ENCODE measurements at places on chromosomes 6 and 20.
A peak's percentile ranks its signal among the peaks of the same experiment; 100 is the strongest.

- DNase-seq = no peak
These were observed 79.4 kb downstream of the CHMP4B start for GRCh38 chr20:33890557-33890956.

DNA sequence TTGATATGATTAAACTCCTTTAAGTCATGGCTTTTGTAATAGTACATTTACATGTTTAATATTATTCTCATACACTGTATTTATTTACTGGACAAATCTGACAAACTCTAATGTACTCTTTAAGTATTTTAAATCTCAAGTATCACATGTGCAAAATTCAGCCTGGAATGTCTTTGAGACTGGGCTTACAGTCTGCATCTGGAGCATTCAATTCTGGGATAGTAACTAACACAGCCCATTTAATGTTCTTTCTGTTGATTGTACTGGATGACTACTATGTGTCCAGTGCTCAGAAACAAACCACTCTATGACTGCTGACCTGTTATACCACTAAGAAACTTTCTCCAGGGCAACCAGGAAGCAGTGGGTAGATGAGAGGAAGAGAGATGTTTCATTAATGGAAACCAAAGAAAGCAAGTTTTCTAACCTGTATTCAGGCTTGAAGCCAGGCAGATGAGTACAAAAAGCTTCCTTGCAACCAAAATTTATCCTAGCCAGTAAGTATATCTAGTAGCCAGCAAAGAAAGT lies 26.8 kb downstream of the FBXL4 start:
- no peak for DNase-seq

GRCh38 chr6:126367849-126368248 lies 27.9 kb downstream of the CENPW start:
- no peak for DNase-seq

DNA sequence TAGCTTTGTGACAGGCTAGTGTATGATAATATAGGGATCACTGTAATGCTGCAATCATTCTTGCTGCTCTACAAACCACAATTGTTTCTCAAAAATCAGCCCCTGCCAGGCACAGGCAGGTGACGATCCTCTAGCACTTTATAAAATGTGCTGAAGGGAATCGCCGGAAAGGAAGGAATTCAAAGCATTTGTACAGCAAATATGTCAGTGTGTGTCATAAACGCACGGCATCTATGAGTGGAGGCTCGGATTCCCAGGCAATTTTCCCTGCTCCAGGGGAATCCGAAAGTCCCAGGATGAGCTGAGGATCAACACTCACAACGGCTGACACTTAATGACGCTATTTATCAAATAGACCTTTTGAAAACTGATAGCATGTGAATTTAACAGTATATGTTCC lies 1.4 kb downstream of the PHACTR1 start:
- no peak for DNase-seq

DNA sequence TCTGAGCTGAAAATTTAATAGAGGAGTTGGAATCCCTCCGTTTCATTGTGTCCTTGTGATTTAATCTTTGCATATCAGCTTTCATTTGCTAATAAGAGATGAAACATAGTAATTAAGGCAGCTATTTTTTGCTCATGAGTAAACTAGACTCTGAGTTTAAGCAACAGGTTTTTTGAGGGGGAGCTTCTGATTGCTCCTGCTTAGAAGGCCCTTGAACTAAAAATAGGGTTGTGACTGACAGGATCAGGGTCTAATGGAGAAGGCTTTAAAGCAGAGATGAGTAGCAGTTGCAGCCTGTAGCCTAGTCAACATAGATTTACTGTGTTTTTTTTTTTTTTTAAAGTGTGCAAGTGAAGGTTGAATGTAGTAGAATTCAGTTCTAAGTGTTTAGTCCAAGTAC lies 17.4 kb downstream of the HSF2 start:
- no peak for DNase-seq

DNA sequence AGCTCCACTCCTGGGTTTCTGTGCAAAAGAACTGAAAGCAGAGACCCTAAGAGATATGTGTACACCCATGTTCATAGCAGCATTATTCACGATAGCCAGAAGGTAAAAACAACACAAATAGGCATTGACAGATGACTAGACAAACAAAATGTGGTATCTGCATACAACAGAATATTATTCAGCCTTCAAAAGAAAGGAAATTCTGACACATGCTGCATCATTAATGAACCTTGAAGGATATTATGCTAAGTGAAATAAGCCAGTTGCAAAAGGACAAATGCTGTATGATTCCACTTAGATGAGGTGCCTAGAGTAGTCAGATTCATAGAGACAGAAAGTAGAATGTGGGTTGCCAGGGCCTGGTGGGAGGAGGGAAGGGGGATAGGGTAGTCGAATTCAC lies 17.8 kb downstream of the AAR2 start:
- DNase-seq = no peak

DNA sequence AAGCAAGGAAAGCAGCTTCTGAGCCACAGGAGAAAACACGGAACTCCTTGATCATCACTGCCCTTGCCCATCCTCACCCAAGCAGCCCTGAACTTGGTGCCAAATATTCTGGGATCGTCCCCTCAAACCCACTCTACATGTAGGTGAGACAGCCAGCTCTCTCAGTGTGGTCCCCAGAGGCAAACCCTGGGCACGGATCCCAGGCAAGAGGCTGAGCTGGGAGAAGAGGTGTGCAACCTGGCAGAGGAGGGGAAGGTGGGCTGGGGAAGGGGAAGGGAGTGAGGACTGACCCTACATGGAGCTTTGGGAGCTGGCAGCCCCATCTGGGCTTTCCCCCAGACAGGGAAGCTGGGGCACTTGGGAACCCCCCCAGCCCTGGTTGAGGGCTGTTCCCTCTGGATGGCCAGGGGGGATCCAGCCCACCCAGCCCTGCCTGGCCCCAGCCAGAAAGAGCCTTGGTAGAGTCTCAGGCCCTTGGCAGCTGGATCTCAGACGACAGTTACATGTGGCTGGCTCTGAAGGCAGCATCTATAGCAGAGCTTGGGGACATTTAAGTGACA lies 186.2 kb upstream of the CST7 start:
- DNase-seq = no peak

DNA sequence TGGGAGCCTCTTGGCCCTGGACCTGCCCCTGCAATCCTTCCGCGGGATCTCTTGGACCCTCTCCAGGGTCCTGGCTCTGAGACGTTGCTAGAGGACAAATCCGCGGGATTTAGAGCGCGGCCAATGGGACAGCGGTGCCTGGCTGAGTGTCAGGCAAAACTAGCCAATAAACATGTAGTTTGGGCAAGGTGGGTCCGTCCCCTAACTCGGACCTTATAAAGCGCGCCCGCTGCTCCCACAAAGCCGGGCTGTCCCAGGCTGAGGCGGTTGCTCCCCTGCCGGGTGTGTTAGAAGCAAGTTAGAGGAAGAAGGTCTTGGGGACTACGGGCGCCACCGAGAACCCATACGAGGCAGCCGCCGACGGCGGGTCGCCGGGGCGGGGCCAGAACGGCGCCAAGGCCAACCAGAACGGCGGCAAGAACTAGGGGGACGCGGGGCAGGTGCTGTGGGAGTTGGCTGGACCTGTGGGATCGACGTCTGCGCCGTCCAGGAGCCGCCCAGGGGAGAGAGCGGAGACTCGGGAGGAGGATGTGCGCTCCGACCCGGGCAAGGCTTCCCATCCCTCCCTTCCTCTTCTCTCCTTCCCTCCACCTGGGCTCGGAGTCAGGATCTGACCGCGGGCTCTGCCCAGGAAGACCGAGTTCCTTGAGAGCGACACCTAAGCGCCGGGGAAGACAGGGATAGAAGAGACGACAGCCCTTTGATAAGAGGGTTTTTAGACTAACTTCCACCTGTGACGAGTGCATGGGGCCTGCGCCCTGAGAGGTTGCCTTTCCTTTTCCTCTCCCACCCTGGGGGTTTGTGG lies 6.5 kb upstream of the TMEM14A start:
- peak; percentile 94 for DNase-seq

- DNase-seq = no peak
These were observed 6.0 kb upstream of the LATS1 start for GRCh38 chr6:149723771-149724417.

- DNase-seq = no peak
These were observed 33.3 kb downstream of the IRF4 start for GRCh38 chr6:424741-425417.

- no peak for DNase-seq
These were observed 296.7 kb downstream of the CDH26 start for GRCh38 chr20:60254901-60255411.

DNA sequence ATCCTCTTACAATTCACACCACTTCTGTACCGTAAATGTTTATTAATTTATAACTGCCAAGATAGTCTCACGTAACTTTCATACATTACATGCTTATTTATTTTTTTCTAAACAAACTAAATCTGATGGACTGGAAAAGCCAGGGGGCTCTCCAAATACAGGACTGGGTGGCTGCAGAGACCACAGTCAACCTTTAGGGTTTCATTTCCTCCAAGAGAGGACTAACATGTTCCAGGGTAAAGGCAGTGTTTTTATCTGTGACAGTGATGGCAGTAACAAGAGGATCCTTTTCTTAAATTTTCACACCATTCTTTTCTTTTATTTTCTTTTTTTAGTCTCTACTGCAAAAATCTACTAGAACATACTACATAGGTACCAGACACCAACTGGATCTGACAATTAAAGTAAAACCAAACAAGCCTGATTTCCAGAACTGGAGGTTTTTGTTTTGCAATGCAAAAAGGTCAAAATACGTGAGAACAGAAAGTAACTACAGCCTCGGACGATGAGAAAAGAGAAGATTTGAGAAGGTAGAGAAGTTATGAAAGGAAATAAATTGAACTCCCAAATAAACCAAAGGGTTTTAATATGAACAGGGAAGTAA lies 1.2 kb downstream of the LMBRD1 start:
- no peak for DNase-seq

GRCh38 chr20:10580700-10581099 lies 93.1 kb downstream of the JAG1 start:
- DNase-seq = no peak

DNA sequence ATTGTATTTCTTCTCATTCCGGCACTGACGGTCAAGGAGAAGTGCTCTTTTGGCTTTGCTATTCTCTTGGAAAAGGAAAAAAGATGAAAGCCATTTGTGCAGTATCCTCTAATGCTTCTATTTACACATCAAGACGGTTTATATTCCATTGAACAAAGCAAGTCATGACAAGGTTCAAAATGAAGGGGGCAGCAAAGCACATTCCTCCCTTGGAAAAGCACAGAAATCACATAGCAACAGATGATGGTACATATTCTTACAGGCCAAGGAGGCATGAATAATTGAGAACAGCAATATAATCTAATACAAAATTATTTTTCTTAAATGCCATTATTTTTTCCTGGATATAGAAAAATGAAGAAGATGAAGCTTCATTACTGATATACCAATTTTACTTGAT lies 508.2 kb upstream of the JAG1 start:
- no peak for DNase-seq

- DNase-seq = no peak
These were observed 92.6 kb downstream of the SNX5 start for GRCh38 chr20:17875981-17876385.

DNA sequence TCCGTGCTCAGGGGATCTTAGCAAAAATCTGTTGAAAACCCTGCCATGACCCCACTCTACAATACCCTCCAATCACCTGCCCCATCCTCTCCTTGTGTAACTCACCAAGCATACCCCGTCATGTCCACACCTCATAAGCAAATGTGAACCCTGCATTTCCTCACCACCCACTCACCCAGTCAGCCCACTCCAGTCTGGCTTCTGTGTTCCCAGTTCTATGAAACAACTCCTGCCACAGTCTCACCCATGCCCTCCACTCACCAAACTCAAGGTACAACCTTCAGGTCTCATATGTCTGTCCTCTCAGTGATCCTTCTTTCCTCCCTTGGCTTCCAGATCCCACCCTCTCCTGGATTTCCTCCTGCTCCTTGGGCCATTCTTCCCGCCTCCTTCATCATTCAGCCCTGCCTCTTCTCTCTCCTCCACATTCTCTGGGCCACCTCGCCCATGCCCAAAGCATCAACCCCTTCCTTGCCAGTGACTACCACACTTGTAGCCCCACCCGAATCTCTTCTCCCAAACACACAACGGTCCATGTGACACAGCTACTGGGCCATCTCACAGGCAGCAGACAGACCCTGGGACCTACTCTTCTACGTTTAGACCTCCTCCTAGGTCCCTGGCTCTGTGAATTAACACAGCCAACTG lies 8.8 kb downstream of the DDRGK1 start:
- no peak for DNase-seq

DNA sequence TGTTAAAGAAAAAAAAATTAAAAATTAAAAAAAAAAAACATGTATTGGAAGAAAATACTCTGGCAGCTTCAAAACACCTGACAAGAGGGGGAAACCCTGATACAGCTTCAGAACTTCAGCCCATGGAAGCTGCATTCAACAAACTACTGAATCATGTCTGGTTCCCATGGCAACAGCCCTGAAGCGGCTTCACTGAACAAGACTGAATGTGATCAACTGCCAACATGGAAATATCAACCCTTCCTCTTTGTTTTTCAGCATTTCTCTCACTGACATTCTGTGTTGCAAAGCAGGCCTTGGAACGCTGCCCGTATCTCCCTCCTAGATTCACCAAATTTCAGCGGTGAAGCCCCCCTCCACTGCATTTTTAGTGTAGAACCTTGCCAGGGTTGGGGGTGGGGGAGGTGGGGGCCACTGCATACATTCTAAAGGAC lies 91.3 kb upstream of the SHLD1 start:
- DNase-seq = no peak

DNA sequence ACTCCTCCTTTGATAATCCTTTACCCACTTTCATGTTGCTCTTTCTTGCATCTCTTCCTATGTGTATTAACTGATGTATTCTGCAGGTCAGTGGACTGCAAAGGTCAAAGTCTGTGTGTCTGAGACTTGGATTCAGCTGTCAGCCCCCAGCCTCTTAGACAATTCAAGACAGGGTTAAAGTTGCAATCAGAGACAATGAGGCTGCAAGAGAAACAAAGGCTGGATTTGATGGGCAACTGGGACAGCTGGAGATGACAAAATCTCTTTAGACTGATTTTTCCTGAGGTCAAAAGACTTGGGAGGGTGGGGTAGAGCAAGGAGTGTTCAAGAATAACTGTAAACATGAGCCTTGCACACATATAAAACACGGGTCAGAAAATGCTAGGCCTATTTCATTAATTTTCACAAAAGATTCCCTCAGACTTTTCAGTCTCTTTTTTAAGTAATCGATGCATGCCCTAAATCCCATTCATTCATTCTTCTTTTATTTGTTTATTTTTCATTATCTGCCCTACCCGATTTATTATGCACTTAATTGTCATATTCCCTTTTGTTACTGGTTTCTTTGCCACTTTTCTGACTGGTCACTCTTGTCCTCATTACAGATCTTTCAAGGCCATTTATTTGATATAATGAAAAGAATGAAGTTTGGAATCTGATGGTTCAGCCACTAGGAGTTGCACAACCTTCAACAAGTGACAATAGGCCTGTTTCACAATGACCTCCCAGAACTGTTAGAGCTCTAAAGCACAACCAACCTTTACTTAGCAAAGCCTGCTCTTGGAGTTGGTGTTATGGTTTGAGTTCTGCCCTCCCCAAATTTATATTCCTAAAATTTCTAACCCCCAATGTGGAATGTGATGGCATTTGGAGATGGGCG lies 33.8 kb upstream of the AKAP12 start:
- no peak for DNase-seq

GRCh38 chr6:124963416-124963785 lies 1.2 kb downstream of the RNF217 start:
- DNase-seq = no peak
